Stimulated activated CD8-positive, alpha-beta memory T cell treated with anti-CD3 and anti-CD28 coated beads, Interleukin-4, amount 100 ng/mL, for 1 hour (primary cell): ENCODE measurements at places on chromosomes 1 and 21.

DNA sequence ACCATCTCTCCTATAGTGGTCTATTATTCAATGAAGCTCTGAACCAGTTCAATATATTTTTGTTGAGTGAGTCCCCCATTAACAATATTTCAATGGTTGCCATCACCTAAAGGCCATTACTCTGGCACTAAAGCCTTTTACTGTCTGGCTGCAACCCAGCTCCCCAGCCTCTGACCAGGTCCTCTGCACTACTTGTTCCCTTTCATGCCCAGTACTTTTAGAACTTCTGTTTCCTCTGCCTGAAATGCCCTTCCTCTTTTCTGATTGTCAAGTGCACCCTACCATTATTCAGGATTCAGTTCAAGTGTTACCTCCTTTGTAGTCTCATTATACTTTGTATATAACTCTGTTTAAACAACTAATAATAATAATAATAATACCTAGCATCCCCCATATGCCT lies 30.4 kb upstream of the ZFYVE9 start:
- DNase-seq: no peak

DNA sequence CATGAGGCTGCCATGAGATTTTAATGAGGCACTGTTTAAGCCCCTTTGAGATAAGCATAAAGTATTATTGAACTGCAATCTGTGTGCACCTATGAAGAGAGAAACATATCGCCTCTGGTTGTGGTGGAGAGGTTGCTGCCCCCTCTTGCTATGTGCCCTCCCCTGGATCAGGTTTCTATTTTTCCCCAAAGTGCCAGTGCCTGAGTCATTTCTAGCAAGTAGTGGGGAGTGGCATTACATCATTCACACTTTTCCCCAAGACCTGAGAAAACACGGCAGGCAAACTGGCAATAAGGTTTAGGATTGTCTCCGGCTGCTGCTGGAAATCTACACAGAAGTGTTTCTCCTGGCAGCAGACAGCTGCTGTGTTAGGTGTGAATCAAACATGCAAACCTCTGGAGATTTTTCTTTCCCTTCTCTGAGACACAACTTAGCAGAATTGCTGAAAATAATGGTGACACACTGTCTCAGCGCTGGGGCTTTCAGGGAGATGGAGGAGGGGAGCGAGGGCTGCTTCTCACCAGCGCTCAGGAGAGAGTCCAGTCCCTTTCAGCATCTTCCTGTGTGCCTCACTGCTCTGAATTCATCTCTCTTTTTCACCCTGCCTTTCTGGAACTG lies 13.7 kb upstream of the RGS16 start:
- DNase-seq: no peak

- DNase-seq: peak; percentile 78
Observed at GRCh38 chr1:206864939-206865671, at the start of gene IL20. IL20 (plus strand) TSS chr1:206865623; CDS start chr1:206865853, 230 bp downstream.

DNA sequence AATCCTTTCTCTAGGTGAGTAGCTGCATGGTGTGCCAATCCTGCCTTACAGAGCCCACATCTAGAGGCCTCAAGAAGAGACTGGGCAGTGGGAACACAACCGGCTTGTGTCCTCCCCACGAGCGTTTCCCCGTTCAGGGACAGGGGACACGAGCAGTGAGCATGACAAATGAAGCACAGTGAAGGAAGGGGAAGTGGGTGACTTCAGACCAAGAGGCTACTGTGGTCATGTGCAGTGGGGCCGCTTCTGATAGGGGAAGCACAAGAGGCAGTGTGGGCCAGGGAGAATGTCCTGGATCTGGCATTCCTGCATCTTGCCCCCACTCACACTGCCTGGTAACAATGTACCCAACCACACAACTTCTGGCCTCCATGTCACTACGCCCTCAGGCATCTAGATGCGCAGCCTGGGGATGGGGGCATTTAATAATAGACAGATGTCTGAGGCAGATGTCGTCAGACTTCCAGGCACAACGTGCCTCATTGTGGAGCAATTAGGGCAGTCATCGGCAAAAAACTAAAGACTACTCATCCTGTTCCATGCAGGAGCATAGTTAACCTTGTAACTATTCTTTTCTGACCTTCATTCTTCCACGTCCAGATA lies 155.6 kb upstream of the NBPF11 start:
- no peak for DNase-seq

- no peak for DNase-seq
Observed at GRCh38 chr1:46415514-46415913, 21.4 kb downstream of the FAAH start.

GRCh38 chr1:227944931-227945890 lies 2.5 kb downstream of the WNT9A start:
- DNase-seq: no peak

GRCh38 chr21:14993115-14993514 lies 71.7 kb downstream of the NRIP1 start:
- DNase-seq: no peak

DNA sequence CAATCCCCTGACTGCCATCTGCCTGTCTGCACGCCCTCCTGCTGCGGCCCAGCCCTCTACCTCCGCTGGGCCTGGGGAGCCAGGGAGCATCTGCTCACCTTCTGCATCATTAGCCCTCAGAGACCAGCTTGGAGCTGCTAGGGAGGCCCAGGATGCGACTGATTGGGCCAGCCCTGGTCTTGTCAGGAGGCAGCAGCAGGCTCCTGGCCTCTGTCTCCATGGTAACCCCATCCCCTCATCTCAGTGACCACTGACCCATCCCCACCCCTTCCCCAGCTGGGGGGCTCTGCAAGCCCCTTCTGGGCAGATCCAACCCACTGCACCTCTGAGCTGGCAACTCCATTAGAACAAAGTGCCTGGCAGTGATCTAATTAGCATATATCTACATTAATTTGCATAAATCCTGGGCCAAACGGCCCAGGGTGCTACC lies 37.7 kb downstream of the NKAIN1 start:
- DNase-seq: no peak

DNA sequence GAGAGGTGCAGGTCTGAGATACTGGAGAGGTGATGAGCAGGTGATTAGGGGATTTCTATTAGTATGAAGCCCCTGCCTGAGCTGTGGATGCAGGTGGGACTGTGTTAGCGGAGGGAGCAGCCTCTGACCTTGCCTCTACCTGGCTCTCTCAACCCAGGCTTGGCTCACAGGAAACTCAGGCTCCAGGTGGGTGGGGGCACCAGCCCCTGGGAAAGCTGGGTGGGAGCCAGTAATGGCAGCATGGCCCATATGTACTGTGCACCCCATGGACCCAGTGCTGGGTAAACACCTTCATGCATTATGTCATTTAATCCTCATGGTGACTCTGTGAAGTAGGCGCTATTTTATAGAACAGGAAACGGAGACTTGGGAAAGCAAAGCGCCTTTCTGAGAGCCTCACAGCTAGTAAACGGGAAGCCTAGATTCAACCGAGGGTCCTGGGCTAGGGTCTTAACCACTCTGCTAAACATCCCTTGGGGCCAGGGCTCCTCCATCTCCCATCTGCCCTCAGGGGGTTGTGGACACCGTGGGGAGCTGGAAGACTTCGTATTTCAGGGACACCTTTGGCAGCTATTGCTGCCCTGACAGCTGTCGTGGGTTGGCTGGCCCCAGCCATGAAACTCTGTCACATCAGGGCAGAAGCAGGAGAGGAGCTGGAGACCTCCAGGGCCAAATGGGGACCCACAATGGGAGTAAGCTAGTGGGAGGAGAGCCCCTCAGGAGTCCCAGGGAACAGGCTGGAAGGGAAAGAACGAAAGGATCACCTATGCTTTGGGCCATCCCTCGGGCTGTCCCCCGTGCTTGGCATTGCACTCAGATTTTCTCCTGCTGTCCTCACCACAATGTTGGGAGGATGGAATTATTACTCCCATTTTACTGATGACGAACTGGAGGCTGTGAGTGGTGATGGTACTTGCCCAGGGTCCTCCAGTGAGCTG lies 59.6 kb upstream of the CSF3R start:
- DNase-seq: no peak

- no peak for DNase-seq
Observed at GRCh38 chr1:33081554-33082305, 777 bp downstream of the AZIN2 start.

DNA sequence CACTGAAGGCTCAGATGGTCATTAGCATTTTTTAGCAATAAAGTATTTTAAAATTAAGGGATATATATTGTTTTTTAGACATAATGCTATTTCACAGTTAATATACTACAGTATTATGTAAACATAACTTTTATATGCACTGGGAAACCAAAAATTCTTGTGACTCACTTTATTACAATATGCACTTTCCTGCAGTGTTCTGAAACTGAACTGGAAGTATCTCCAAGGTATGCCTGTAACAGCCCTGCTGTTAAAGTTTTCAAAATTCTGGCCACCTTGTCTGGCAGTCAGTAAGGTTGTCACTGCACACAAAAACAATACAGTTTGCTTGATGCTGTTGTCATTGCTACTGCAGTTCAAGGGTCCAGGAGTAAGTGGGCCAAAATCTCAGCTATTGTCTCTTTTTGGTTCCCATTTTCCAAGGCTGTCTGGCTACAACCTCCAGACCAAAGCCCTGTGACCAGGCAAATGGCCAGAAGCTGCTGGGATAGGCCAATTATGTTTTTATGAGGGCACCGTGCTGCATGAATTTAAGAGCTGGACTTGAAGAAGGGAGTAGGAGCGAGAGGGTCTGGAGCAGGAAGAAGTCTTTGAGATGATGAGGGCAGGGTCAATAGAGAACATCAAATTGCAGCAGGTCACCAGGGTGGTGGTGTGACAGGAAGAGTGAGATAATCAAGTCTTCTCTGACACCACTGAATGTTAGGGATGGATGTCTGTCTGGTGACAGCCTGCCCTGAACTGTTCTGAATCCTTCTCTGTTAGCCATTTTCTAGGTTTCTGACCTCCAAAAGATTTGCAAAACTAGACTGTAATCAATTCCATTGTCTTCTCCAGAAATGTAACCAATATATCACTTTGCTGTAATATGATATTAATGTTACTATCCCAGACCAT lies 82.3 kb upstream of the CACHD1 start:
- no peak for DNase-seq

DNA sequence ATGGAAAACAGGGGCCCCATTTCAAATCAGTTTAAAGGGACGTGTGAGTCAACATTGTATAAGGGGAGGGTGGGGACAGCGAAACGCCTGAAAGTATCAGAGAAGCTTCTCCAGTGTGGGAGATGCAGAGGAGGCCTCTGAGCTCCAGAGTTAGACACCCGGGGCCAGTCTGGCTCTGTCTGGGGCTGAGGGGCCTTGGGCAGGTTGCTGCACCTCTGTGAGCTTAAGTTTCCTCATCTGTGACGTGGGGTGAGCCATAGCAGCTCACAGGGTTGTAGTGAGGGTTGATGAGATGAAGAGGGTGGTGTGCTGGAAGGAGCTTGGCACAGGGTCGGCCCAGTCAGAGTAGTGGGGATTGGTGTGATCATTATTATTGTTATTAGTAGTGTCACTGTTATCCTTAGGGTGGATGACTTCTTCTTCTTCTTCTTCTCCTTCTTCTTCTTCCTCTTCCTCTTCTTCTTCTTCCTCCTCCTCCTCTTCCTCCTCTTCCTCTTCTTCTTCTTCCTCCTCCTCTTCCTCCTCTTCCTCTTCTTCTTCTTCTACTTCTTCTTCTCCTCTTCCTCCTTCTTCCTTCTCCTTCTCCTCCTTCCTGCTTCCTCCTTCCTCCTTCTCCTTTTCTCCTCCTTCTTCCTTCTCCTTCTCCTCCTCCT lies 282.0 kb downstream of the PTPRU start:
- DNase-seq: no peak

GRCh38 chr1:30420519-30421050 lies 302.8 kb downstream of the MATN1 start:
- no peak for DNase-seq

GRCh38 chr1:201625226-201625761 lies 86.4 kb downstream of the NAV1 start:
- no peak for DNase-seq

DNA sequence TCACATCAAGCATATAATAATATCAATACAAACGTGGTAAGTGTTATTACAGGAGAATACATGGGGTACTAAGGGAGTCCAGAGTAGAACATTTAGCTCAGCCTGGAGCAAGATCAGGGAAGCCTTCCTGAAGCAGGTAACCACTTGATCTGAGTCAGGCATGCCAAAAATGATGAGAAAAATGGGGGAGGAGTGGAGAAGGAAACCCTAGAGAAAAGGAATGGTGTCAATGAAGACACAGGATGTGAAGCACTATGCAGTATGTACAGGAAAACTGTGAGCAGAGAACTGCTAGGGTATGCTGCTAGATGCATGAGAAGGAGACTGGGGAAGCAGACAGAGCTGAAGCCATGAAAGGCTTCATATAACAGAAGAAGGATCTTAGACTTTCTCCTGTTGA lies 84.7 kb downstream of the NOTCH2 start:
- DNase-seq: no peak

DNA sequence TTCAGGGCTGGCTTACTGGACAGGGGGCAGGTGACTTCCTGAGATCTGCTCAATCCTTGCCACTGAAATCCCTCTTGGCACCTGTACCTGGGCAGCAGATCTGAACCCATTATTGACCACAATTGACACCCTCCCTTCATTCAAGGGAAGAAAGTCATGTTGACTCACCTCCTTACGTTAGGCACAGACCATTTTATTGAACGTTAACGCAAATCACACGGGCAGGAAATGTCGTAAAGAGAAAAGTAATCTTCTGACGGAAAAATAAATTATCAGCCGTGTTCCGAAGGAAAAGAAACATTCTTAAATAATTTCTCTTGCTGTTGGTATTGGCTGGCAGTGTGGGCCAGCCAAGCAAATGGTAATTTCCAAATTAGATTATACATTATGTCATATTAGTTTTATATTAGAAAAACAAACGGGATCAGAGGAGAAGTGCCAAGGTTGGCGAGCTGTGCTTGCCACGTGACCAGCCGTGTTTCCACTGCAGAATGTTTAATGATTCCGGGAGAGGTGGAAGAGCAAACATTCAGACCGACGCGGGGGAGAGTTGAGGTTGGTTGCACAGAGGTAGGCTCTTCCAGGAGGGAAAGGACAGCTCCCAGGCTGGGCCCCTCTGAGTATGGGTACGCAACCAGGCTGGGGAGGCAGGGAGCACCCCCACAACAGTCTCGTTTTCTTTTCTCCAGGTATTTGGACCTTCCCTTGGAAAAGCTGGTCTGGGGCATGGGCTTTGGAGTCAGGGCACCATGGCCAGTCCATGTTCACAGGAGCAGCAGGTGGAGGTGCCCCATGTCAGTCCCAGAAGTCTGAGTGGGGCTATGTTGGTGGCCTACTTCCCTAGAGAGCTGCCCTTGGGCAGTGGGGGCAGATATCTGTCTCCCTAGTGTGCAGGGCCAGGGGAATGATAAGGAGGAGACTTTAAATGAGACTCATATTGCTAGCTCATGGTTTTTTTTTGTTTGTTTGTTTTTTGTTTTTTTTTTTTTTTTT lies 121.1 kb downstream of the FOXD2 start:
- DNase-seq: no peak

- DNase-seq: no peak
Observed at GRCh38 chr1:23514111-23514679, 16.8 kb downstream of the E2F2 start.

GRCh38 chr1:30907481-30908315 lies 860 bp downstream of the SDC3 start:
- no peak for DNase-seq

- DNase-seq: no peak
Observed at GRCh38 chr1:202687370-202687769, 22.9 kb downstream of the SYT2 start.
